ENCODE measurements at places on chromosomes 11 and 22.

GRCh38 chr11:29449281-29450074, 567.4 kb downstream of the KCNA4 start:
- no peak for DNase-seq

DNA sequence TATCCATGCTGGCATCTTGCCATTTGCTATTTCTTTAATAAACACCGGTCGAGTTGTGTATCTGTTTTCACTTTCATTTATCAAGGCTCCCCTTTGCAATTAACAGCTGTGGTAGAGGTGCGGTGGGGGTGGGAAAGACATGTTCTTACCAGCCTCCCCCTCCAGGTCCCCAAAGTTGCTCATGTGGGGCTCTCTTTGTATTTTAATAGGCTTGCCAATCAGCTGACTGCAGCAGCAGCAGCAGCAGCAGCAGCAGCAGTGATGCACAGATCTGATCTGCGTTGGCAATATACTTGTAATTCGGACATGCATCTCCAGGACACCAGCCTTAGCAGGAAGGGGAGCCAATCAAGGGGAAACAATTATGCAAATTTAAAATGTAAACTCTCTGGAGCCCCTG, 40.3 kb upstream of the E2F8 start:
- DNase-seq: no peak

- no peak for DNase-seq
These were observed 113.9 kb upstream of the TEAD1 start for GRCh38 chr11:12560362-12560761.

DNA sequence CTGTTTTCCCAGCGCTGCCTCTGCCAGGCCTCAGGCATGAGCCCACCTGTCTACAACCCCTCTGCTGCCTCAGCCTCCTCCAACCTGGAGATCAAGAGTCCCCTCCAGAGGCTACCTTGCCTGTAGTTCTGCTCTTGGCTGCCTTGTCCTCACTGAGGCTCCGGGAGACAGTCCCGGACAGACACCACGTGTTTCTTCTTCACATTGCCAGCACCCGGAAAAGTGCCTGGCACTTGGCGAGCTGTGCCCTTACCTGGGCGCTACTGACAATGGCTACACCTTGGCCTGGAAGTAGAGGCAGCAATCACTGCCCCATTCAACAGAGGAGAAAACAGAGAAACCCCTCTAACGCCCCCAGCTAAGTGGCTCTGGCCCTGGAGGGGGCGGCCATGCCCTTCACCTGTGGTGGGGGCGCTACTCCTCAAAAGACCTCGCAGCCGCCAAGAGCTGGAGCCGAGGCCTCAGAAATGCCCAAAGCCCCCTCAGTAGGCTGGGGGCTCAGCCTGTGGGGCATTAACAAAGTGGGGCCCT, 3.0 kb upstream of the NAP1L4 start:
- no peak for DNase-seq

GRCh38 chr11:10777393-10777793, 26.3 kb downstream of the CTR9 start:
- DNase-seq: no peak

- DNase-seq: no peak
These were observed 318.5 kb downstream of the JRKL start for GRCh38 chr11:96708219-96708878.

DNA sequence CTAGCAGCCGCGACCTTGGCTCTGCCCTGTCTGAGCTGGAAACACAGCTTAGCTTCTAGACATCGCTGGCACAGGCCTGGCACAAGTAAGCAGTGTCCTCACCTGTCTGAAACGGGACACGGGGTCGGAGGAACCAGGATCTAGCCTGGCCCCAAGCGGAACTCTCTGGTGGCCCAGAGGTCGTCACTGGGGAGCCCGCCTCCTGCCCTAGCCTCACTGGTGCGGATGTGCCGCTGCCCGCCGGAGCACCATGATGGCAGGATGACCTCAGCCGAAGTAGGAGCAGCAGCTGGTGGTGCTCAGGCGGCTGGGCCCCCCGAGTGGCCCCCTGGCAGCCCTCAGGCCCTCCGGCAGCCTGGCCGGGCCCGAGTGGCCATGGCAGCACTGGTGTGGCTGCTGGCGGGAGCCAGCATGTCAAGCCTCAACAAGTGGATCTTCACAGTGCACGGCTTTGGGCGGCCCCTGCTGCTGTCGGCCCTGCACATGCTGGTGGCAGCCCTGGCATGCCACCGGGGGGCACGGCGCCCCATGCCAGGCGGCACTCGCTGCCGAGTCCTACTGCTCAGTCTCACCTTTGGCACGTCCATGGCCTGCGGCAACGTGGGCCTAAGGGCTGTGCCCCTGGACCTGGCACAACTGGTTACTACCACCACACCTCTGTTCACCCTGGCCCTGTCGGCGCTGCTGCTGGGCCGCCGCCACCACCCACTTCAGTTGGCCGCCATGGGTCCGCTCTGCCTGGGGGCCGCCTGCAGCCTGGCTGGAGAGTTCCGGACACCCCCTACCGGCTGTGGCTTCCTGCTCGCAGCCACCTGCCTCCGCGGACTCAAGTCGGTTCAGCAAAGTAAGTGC, 871 bp downstream of the SLC35E4 start:
- peak; percentile 29 for DNase-seq

DNA sequence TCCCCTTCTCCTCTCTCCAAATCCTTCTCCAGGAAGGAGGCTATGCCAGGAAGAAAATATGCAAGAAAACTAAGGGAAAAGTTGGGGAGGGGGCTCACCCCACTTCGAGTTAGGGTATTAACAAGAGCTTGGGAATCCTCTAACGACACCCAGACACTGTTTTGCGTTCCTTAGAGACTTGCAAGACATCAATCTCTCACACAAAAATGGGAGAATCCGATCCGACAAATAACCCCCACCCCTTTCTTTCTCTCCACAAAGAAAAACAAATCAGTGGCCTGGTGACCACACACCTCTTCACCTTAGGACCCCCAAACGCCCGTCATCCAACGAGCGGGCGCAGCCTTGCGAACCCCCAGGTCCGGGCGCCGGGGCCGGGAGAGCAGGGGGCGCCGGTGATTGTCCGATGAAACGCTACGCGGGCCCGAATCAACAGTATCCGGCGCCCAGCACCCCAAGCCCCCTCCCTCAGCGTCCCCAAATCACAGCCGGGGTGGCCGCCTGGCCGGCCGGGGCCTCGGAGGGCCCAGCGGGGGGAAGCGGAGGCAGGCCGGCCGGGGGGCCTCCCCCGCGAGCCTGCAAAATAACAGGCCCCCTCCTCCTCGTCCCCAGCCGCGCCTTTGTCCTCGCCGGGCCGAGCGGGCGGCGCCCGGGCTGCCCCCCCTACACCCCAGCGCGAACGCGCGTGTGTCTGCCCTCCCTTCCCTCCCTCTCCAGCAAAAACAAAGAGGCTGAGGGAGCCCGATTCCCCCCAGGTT, 690 bp downstream of the CSNK1E start:
- peak; percentile 72 for DNase-seq

DNA sequence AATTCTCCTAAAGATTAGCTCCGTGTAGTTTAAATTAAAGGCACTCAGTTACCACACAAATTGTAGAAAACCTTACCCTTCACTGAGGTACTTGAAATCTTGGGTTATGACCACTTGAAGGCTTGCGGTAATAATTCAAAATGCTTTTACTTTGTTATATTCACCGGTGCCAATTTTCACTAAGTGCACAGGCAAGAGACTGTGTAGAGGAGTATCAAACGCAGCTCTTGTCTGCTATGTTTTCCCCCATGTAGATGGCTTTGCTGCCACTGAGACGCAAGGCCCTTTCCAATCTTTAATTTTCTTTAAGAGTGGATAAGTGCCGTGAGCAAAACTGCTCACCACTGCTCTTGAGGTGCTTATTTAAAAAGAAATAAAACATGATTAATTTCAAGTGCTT, 155.8 kb downstream of the CADM1 start:
- no peak for DNase-seq

GRCh38 chr11:2443406-2443805, 908 bp downstream of the TRPM5 start:
- no peak for DNase-seq

DNA sequence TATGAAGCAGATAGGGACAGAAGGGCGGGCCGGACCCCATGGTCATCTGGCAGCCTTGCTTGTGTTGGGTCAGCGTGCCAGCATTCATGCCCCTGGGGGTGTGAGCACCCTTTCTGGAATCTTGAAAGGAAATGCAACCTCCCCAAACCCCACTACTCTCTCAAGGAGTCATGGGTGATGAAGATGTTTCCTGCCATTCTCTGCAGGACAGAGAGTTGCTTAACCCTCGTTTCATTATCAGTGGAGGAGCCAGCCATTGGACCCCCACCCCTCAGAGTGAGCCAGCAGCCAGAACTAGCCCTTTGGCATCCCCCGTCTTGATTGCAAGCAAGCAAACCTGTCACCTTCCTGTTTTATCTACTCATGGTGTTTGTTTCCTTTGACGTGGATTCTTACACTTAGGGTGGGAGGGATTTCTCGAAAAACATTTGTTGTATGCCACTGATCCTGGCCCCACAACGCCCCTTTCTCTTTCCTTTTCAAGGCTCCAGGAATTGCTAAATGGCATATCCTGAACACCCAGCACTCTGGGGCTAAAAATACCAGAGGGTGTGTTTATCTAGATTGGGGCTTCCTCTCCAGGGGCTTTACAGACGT, 258.3 kb downstream of the ETS1 start:
- no peak for DNase-seq

- DNase-seq: no peak
These were observed 35.8 kb upstream of the POU2AF2 start for GRCh38 chr11:111209543-111210355.

- DNase-seq: no peak
These were observed 12.0 kb upstream of the PVALB start for GRCh38 chr22:36828815-36829214.

- no peak for DNase-seq
These were observed 24.8 kb downstream of the WNT7B start for GRCh38 chr22:45952151-45952550.

DNA sequence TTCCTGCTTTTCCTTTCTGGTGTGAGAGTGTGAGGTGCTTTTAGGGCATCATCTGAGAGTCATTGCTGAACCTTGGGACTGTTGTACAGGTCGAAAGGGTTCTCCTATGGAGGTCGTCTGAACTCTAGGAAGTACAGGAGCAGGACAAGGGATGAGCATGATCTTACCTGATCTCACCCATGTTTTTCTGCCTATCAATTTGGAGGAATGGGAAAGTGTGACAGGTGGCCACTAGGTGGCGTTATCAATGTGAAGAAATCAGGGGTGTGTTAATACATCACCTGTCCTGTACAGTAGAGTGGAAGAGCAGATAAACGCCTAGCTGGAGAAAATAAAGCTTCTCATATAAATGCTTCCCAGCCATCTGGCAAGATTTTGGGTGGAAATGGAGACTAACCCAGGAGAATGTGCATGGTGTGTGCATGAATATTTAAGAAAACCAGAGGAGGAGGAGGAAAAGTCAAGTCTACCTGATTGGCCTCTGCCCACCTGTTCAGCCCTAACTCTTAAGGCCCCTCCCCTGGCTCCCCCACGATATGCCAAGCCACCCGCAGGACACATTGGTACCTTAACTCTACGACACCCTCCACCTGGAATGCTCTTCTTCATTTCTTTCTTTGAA, 72.0 kb upstream of the NARS2 start:
- DNase-seq: no peak

DNA sequence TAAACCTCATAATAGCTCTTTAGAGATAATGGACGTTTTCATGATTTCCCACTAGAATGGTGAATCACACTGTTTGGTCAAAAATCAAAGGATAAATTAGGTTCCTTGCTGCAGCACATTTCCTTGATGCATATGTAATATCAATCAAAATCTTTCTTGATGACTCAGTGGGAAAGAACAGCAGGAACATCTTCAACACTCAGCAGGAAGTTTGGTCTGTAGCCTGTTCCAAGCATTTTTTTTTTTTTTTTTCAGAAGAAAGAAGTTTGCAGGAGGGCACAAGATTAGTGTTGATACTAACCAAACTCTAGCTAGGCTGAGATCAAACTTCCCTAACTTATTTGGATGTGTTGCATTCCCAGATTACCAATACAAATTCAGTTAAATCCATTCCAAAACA, 1529.8 kb downstream of the FAM181B start:
- DNase-seq: no peak

- DNase-seq: no peak
These were observed 34.8 kb upstream of the DLAT start for GRCh38 chr11:111990381-111990780.

DNA sequence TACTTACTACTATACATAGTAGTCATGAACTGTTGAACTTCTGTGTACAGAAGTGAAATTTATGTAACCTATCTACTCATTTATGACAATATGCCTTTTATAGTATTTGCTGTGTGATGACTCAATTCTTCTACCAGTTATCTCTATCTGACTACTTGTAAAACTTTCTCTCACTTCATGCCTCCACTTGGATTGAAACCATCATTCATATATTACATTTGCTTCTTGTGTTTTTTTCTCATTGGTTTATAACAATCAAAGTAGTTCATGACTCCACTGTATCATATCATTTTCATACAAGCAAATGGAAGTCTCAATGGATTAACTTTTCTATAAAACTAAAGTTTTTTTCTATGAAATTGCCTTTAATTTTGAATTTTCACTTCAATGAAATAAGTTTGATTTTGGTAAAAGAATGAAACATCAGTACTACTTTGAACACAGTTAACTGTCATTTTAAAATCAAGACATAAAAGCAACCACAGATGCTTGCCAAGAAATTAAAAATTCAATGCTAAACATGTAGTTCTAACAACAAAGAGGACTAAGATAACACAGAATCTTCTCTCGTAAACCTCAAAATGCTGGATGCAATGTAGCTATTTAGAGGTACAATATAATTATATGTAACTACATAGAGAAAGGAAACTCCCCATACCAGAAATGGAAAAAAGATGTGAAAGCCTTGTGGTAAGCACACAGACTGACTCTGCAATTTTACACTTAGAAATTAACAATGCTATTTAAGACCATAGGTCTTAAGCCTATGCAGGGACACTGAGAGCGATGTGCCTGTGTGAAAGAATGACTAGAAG, 27.6 kb upstream of the EXPH5 start:
- no peak for DNase-seq

DNA sequence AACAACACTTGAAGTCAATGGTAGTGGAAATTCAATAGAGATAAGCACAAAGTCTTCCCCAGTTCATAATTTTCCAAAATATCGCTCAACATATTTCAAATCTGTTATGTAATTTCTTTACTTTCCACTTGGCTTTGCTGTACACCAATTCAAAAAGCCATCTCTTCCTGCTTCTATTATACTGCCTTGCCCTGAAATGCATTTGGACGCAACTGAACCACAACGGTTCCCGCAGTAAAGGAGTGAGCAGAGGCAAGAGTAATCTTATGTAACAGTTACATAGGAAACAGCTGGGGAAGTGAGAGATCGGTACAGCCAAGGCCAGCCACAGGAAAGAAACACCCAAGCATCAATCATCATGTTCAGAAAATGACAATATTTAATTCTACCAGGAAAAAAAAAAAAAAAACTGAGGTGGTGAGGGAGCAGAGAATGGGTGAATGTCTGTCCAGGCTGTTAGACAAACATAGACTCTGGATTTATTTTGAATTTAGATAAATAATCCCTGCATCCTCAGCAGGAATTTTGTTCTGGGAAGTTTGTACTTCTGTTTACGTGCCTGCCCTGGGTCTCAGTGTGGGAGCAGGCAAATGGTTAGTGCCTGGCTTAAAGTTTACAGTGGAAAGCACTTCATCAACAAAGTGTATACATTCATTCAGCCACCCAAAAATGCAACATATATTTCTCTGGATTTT, 392.2 kb downstream of the ETS1 start:
- DNase-seq: no peak

Measured in left ventricle myocardium inferior (tissue), 1 donor.